Germinal center (tissue), 1 donor: ENCODE measurements at places on chromosomes 7 and 10.

GRCh38 chr7:41238851-41239331 is 464.0 kb downstream of the INHBA start:
- DNase-seq, result no peak

DNA sequence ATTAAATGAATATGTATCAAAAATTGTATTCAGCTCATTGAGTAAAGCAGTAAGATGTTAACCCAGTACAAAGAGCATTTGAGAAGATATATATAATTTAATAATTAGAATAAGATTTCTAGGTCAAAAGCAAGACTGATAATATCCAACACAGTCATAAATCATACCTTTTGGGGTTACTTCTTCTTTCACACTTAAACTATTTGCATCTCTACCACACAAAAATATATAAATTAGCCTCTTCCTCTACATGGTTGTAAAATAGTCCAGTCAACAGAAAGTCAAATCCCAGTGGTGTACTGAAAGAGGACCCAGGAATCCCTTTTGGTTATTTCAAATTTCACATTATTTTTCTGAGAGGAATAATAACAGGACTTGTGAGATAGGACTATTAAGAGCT is 204.6 kb upstream of the INHBA start:
- DNase-seq, result peak; percentile 9

DNA sequence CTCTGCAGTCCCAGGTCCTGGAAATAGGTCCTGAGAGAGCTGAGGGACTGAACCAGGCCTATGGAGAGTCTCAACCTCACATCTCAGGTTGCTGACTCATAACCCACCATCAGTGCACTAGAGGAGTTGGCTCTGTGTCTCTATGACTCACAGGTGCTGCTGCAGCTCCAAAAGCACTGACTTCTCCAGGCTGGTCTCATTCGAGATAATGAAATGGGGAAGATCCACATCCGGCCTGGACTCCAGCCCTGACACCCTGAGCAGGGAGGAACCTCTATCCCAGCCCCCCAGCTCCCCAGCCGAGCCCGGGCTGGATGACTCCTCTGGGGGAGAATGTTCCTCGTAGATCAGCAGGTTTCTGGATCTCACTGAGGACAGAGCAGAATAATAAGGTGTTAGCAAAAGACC is 35.5 kb upstream of the DGKI start:
- DNase-seq, result no peak

- no peak for DNase-seq
Observed at GRCh38 chr10:17196045-17196444, 5.4 kb downstream of the TRDMT1 start.

DNA sequence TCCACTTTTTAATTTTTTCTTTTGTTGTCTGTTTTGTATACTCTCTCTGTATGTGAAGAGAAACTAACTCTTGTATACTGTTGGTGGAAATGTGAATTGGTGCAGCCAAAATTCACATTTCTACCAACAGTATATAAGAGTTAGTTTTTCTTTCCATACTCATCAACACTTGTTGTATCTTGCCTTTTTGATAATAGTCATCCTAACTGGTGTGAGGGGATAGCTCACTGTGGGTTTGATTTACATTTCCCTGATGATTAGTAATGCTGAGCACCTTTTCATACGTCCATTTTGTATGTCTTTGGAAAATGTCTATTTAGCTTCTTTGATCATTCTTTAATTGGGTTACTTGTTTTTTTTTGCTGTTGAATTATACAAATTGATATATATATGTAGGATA is 375.5 kb upstream of the IGFBP3 start:
- DNase-seq, result no peak

- no peak for DNase-seq
Observed at GRCh38 chr10:117631276-117632145, 89.0 kb downstream of the EMX2 start.

GRCh38 chr7:11524476-11525397 is 307.3 kb downstream of the THSD7A start:
- DNase-seq, result no peak

DNA sequence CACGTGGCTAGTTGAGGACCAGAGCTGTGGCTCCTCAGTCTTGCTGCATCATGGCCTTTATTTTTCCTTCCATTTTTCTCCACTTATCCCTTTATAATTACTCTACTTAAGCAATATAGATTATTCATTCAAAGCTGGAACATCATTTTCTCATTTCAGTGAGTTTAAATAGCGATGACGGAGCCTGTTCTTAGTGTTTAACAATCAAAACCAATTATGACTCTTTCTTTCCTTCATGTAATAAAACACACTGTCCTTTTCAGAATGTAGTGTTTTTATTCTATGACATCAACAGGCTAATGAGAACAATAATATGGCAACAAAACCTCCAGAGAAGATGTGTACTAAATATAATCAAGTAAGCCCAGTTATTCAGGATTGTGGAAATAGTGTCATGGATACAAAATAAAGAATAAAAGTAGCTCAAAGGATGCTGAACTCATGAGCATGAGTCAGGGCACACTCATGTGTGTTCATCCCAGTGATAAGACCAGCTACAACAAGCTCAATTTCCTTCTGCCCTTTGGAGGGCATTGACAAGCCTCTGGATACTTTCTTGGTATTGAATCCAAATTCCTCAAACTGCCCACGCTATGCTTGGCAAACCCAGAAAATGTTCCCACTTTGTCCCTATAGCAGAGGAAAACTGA is 188.4 kb downstream of the CYP26A1 start:
- no peak for DNase-seq

- no peak for DNase-seq
Observed at GRCh38 chr10:120503689-120504088, 46.7 kb downstream of the PLPP4 start.

DNA sequence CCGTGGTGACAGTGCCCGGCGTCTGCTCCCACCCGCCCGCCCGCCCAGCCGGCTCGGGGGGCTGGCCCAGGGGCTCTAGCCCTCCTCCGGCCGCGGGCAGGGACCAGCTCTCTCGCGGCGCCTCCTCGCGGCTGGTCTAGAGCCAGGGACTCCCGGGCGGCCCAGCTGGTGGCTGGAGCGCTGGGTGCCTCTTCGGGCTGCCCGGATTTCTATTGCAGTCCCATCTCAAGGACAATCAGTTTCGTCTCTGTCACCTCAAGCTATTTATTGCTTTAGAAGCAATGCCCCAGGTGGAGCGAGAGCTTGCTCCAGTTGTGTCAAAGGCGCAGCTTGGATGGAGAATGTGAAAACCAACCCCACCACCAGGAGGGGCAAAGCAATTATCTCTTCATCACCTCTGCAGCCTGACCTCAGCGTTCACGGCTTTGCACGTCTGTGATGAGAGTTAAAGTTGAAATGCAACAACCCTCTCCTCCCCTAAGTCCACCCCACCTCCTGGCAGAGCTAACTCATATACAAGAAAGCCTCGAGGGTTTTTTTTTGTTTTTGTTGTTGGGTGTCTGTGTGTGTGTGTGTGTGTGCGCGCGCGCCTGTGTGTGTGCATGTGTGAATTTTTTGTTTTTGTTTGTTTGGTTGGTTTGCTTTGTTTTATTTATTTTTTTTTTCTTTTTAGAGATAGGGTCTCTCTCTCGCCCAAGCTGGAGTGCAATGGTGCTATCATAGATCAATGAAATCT is at the start of gene ITGA8:
TSS of gene ITGA8 (minus strand) at position 24 of the 736 bp plus-strand sequence. CDS start 151 bp downstream, outside the sequence.
- DNase-seq, result no peak

GRCh38 chr7:116395141-116395791 is 104.3 kb upstream of the CAV2 start:
- no peak for DNase-seq

DNA sequence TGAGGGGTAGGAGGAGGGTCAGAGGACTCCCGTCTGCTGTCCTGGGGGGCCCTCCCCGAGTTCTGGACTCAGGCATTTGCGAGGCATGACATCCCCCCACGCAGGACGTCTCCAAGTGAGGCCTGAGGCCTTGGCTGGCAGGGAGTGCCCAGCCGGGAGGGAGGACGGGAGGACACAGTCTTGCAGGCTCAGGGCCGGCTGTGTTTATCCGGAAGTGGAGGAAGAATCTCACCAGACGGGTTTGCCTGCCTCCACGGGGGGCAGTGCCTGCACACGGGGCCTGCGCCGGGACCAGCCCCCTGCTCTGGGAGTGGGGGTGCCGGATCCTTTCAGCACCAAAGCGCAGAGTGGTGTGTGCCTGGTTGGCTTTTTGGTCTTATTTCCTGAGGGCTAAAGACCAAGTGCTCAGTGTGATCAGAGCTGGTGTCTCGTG is 10.9 kb downstream of the PWWP2B start:
- no peak for DNase-seq

DNA sequence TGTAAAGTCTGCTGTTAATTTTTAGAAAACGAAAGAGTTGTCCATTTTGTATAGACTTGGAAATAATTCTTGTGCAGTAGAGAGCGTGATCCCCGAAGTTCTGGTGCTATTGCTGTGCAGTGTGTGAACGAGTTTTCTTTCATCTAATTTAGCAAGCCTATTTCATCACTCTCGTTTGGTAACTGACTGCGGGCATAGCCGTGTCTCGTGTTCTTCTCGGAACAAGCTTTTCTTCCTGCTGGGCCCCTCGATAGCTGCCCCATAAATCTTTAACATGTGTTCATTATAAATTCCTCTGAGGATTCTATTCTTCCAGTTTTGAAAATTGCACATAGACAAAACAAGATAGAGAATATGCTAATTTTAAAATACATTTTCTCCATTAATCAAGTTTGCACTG is 622.0 kb upstream of the PFKP start:
- no peak for DNase-seq

DNA sequence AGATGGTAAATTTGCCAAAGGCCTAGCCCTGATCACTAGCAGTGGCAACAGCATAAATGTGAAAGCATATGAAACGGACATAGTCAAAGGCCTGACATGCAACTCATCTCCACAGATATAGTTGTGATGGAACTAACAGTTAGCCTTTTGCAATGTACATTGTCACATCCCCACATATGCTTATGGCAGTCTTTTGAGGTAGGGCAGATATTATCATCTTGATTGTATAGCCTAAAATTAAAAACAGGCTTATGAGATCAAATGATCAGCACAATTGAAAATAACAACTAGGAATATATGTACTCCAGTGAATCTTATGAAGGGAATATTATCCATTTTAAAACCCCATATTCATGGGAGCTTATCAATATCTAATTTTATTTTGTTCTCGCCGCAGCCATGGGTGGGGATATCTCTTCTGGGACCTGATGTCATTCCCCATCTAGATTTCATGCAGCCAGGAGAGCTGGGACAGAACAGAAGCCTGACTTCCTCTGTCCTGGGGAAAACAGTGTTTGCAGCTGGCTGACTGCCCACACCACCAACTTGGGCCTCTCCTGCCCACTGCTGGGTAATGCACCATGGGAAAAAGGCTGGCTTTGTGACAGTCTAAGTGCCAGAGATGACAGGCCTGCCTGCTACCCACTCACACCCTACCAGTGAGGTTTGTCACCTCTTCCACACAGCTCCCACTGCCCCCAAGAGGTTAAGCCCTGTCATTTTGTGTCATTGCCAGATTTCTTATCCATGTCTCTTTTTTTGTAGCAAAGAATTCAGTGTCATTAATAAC is 180.2 kb upstream of the FZD1 start:
- no peak for DNase-seq

DNA sequence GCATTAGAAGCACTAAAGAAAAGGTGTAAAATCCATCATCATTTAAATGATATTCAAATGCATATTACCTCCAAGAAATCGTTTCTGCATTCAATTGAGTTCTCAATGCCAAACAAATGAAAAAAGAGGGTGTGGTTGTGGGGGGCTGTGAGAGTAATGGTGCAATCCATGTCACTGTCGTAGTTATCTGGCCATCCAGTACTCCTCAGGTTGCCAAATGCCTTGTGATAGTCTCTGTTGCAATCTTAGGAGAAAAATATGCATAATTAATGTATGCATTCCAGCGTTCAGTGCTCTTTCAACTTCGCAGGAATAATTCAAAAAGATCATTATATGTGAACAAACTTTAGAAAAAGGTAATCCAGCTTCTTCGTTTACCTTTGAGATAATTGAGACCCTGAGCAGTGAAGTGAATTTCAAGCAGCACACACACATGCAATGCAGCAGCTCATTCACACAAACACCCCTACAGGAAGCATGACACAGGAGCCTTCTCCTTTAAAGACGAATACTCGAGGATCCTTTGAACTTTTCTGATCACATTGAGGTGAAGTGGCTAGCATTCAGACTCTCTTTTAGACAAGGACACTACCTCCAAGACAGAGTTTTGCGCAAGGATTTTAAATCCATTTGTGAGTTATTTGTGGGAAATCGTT is 73.4 kb downstream of the OR13A1 start:
- no peak for DNase-seq

GRCh38 chr10:118698421-118698820 is 56.3 kb downstream of the CACUL1 start:
- DNase-seq, result no peak

DNA sequence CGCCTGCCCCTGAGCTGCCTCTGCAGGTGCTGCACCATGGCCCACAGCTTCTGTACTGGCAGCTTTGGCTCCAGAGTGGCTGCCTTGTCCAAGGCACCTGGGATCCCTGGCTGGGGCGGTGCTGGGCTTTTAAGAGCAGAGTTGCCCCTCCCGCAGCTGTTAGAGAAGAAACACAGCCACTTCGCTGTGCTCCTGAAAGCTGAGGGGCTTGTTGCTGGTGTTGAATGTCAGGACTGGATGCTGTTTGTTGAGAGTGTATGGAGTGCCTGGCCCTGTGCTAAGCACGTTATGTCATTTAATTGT is 6.2 kb downstream of the FAM241B start:
- no peak for DNase-seq

GRCh38 chr7:44394112-44394447 is 68.7 kb upstream of the CAMK2B start:
- no peak for DNase-seq

- DNase-seq, result no peak
Observed at GRCh38 chr7:98203261-98203963, 7.8 kb upstream of the BHLHA15 start.

DNA sequence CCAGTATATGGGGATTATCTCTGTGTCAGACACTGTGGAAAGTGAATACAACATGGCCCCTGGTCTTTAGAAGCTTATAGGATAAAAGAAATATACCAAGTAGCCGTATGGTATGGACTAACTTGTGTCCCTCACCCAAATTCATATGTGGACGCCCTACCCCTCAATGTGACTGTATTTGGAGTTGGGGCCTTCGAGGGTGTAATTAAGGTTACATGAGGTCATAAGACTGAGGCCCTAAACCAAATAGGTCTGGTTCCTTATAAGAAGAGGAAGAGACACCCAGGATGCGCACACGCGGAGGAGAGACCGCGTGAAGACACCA is 36.3 kb downstream of the ASB13 start:
- DNase-seq, result no peak

GRCh38 chr10:1281405-1281782 is 225.2 kb downstream of the WDR37 start:
- DNase-seq, result no peak

GRCh38 chr7:99380823-99381663 is 6.5 kb downstream of the ARPC1B start:
- peak; percentile 89 for DNase-seq

DNA sequence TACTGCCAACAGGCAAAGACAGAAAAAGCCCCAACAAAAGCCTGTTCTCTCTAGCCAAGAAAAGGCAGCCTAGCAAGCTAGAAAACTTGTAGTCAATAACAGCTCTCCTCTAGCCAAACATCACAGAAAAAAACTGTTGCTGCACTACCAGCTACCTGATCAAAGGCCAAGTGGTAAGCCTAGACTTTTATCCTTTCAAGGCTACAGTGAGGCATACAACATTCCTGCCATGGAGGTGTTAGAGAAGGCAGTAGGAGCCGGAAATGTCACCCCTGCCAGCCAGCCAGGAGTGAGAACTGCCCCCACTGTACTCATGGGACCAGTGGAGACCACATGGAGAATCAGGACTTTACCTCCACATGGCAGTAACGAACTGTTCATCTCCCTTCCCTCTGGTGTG is 31.2 kb downstream of the CCDC126 start:
- no peak for DNase-seq

- no peak for DNase-seq
Observed at GRCh38 chr7:111235709-111236108, 144.8 kb downstream of the LRRN3 start.

- DNase-seq, result no peak
Observed at GRCh38 chr7:137276189-137276588, 67.3 kb downstream of the PTN start.
